ENCODE measurements at places on chromosomes 16 and 17.
A peak's percentile ranks its signal among the peaks of the same experiment; 100 is the strongest.

DNA sequence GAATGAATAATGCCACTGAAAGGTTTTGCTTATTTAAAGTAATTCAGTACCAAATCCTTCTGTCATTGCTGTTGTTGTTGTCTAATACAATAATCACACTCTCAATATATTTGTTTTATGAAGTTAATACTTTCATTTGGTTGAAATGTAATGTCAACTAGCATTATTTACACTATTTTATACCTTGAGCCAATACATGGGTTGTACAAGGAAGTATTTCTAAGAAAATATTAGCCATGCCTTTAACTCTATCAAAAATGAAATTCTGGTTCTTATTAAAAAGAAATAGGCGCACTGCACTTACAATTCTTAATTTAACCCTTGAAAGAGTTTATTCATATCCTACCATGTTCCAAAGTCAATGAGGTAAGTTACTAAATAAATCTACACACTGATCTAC lies 17.6 kb upstream of the ABCA10 start:
- DNase-seq: no peak

GRCh38 chr17:29571883-29572681 lies 3.6 kb downstream of the TP53I13 start:
- DNase-seq: no peak

- DNase-seq: no peak
Measured at GRCh38 chr16:81165411-81166097, 69.4 kb upstream of the GCSH start.

DNA sequence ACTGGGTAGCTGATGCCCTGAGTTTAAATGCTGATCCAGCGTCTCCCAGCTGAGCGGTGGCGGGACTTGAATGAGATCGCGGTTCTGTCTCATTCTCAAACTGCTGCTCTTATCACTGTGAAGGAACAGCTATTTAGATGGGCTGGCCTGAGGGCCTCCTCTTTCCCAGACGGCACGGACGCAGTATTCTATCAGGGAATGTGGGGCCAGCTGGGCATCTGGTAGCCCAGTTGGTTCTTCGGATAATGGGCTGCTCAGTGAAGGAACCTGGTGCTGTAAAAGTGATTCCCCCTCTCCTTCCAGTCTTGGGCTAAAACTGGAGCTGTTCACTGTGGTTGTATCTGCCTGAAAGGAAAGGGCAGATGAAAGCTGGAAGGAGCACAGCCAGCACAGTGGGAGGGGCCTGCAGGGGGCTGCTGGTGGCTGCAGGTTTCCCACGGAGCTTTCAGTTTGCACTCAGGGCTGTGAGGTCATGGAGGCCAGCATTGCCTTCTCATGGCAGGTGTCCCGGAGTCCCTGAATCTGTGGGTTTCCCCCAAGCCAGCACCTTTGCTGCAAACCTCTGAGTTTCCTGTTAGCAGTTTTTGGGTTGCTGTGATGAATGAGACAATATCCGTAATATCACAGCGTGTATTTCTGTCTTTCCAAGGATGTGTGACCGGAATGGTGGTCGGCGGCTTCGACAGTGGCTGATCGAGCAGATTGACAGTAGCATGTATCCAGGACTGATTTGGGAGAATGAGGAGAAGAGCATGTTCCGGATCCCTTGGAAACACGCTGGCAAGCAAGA lies 3.6 kb downstream of the IRF8 start:
- DNase-seq: no peak

- peak; percentile 29 for DNase-seq
Measured at GRCh38 chr16:77540646-77541045, 105.8 kb upstream of the ADAMTS18 start.

GRCh38 chr16:48681520-48681919 lies 71.5 kb upstream of the N4BP1 start:
- DNase-seq: no peak

- no peak for DNase-seq
Measured at GRCh38 chr17:74520016-74520434, 11.2 kb downstream of the CD300LB start.

DNA sequence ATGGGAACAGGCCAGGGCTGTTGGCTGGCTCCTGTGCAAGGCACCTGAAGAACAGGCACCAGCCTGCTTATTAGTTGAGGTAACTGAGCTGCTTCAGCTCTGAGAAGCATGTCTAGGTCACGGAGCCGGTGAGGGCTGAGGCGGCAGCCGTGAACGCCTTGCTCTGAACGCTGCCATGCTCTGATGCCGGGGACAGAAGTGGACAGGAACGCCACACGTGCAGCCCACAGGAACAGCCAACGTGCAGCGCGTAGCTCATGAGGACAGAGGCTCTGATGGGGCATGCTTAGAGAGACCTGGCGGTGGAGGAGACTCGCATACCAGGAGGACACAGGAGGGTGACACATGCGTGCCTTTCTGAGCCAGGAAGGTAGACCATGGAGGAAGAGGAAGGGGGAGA lies 25.6 kb downstream of the USP22 start:
- DNase-seq: no peak

GRCh38 chr16:68362262-68362913 lies 51.6 kb downstream of the PRMT7 start:
- no peak for DNase-seq

DNA sequence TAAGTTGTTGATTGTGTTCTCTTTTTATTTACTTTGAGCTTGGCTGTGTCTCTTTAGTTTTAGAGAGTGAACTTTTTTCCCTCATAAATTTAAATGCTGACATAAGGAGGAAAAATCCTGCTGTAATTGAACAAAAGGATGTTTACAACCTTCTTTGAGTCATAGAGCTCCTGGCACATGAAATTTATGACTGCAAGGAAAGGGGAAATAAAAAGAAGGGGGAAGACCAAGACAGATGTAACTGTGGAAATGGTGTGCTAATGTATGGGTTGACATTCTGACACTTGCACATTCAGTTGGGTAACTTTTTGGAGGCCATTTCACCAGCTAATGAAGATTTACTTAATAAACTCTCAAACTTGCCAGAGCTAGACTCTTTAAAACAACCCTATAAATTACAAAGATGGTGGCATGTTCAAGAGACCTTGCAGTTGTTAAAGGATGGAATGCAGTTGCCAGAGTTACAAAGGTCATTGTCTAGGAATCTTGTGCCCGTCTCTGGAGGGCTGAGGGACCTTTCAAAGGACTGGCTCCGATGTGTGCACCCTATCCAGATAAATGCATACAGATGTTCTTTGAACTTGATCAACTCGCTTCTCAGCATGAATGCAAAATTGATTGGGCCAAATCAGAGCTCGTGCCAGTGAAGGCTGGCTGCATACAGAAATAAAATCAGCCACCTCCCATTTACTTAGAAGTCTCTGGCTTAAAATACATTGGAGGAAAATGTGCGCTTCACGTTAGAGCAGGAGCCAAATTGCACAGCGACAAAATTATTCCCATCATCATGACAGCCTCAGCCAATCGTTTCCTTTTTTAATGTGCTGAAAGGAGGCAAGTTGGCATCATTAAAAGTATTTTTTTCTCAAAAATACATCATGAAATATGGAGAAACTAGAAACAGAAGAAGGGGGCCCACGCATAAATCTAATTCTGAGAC lies 289.0 kb upstream of the XYLT1 start:
- DNase-seq: no peak

DNA sequence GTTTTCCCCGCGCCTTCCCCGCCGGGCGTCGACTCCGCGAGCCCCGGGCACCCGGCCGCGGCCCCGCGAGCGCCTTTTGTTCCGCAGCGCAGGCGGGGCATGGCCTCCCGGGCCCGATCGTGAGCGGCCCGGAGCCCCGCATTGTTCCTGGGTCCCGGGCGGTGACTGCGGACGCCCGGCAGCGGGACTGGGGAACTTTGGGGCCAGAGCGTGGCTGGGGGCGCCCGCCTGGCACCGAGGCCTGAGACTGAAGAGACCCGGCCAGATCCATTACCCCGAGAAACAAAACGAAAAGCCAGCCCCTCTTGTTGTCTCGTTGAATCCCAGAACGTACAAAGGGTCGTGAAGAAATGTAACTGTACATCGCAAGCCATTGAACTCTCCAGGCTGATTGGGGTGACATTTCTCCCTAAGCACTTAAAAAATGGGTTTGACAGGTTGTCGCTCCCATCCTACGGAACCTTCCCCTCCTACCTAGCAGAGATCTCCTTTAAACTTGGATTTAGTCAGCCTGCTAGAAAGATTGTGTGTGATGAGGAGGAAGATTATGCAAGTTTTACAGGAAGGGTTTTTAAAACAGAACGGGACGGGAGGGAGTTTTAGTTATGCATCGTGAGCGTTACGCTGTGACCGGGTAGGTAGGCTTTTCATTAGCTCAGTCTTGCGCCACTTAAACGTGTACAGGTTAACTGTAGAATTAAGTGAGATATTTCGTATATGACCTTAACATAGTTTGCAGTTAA lies 825 bp downstream of the METTL9 start:
- no peak for DNase-seq

GRCh38 chr17:13575922-13576419 lies 25.8 kb downstream of the HS3ST3A1 start:
- no peak for DNase-seq

DNA sequence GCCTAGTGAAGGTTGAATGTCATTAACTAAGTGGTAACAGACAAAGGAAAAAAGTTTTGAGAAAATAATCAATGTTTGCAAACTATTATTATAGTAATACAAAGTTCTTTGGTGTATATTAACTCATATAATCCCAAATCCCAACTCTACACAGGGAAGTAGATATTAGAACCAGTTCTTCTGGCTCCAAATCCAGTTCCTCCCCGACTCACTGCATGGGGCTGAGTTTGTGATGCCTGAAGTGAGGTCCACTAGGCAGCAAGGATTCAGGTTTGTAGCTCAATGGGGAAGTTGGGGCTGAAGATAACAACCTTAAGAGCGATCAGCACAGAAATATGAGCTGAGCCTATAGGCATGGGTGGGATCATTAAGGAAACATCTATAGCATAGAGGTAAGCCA lies 5.6 kb upstream of the SYNRG start:
- no peak for DNase-seq

DNA sequence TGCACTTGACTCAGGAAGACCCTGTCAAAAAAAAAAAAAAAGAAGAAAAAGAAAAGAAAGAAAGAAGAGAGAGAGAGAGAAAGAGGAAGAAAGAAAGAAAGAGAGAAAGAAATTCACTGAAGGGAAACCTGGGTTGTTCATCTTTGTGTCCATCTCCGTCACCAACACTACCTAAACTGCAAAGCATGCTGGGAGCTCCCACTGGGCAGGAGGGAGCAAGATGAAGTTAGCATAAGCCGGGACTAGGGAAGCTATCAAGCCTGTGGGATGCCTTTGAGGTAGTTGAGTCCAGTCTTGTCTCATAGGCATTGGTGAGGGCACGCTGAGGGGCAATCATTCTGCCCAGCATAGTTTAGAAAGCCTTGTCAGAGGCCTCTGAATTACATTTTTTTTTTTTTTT lies 7.6 kb upstream of the CBFB start:
- DNase-seq: no peak

- no peak for DNase-seq
Measured at GRCh38 chr16:84600343-84601229, 17.3 kb downstream of the COTL1 start.

DNA sequence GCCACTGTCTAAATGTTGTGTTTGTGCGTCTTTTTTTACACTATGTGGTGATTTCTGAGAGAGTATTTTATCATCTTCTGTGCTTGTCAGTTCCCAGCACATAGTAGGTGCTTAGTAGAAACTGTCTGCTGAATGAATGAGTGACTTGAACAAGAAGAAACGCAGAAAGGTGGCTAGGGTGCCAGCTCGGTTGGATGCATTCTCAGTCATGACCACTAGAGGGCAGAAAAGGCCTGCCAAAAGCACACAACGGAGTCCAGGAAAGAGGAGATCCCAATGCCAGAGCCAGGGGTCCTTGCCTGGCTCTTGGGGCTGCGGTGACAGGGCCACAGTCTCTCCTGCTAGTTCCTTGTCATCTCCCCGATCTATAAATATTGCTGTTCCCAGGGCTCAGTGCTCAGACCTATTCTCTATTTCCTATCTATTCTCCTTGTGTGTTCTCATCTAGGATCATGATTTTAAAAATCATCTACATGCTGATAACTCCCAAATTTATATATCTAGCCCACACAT lies 57.3 kb upstream of the CCL1 start:
- peak; percentile 6 for DNase-seq

GRCh38 chr17:80345841-80346497 lies 69.0 kb upstream of the ENDOV start:
- DNase-seq: no peak

DNA sequence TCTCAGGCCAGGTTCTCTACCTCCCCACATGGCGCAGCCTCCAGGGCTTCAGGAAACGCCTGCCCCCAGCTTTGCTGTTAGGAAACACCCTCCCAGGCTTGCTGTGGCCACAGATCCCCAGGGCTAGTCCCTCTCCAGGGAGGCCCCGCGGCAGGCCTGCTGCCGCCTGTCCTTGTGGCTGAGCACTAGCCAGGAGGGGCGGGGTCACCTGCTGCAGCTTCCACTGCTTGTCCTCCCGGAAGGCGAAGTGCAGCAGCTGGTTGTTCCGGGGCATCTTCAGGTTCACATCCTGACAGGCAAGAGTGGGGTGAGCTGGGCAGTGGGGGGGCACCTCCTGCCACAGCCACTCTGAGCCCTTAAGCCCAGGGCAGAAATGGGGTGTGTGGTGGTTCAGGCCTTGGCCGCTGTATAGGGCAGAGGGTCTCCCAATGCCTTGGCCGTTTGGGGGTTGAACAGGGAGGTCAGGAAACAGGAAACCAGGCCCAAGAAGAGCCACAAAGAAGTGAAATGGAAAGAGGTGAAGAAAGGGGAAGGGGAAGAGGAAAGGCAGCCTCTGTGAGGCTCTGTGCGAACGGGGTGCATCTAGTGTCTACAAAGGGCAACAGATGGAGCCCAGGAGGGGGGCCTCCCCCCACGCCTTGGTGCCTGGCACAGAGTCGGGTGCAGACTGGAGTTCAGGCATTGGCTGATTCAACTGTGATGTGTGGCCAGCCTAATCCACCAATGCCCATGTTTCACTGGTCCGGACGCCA lies 2.0 kb downstream of the ROGDI start:
- no peak for DNase-seq

- no peak for DNase-seq
Measured at GRCh38 chr16:57145046-57146021, 40.5 kb downstream of the PSME3IP1 start.

- no peak for DNase-seq
Measured at GRCh38 chr16:11642765-11643116, 25.5 kb upstream of the SNN start.

GRCh38 chr16:83098536-83098935 lies 471.8 kb downstream of the CDH13 start:
- no peak for DNase-seq

GRCh38 chr16:23869052-23869451 lies 33.3 kb downstream of the PRKCB start:
- no peak for DNase-seq

- DNase-seq: no peak
Measured at GRCh38 chr17:4407216-4407615, 26.5 kb upstream of the SPNS3 start.

GRCh38 chr16:781346-782010 lies 6.7 kb downstream of the RPUSD1 start:
- DNase-seq: no peak

GRCh38 chr16:86740906-86741799 lies 162.8 kb downstream of the FOXL1 start:
- peak; percentile 55 for DNase-seq

- no peak for DNase-seq
Measured at GRCh38 chr17:8954339-8954738, 11.2 kb downstream of the PIK3R5 start.
